Naive thymus-derived CD8-positive, alpha-beta T cell (primary cell): ENCODE measurements at places on chromosomes 3 and 15. TPM values are rescaled to one million over a fixed set of nuclear protein-coding genes. Genes with fewer than 3 reads are reported as not detected.
A peak's percentile ranks its signal among the peaks of the same experiment; 100 is the strongest.

DNA sequence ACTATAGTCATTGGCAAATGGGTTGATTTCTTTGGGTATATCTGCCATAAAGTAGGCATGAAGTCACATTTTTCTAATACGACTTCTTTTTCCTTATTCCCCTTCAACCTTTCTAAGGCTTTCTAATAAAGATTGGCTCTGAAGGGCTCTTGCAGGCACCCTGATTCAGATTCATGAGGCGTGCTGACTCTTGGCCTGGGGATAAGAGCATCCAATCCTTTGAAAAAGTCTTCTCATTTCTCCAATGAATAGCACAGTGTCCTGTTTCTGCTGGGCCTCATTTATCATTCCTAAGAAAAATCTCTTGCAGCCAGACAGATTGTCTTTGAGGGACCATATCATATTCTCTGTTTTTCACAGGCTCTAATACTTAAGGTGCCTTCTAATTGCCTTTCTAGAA lies 32.3 kb upstream of the BNIP2 start:
- no peak for DNase-seq

- no peak for DNase-seq
Measured at GRCh38 chr15:83283813-83284558, 478 bp downstream of the BNC1 start.

GRCh38 chr15:67033571-67034044 lies 31.8 kb upstream of the SMAD3 start:
- no peak for DNase-seq

GRCh38 chr15:89018207-89018606 lies 70.0 kb upstream of the ABHD2 start:
- DNase-seq: no peak

DNA sequence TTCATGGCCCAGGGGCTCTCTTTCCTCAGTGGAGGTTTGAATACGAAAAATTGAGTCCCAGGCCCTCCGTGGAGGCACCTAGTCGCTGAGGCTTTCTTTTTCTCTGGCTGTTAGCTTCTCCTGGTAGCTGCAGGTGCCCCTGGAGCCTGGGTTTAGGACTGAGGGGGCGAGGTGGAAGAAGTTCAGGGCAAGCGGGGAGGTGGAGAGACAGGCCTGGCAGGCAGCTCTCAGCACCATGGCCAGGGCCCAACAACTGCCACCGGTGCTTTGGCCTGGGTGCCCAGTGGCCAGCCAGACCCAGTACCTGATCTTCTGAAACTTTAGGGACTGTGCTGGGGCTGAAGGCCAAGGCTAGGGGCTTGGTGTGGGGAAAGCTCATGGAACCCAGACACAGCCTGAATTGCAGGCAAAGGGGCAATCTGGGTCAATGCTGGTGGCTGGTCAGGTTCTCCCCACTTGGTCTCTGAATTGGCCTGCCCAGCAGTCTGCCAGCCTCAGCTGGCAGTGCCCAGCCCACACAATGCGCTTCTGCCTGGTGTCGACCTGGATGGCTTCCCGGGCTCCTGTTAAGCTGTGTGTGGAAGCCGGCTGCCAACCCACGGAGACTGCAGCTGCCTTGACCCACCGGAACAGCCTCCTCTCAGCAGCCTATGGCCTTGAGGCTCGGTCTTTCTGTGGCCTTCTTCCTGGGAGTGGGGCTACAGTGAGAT lies 30.3 kb upstream of the POLG start:
- DNase-seq: no peak

- no peak for DNase-seq
Measured at GRCh38 chr3:65636326-65636725, 402.4 kb downstream of the MAGI1 start.

- no peak for DNase-seq
Measured at GRCh38 chr15:39804026-39804425, 21.4 kb upstream of the FSIP1 start.

GRCh38 chr3:50246517-50246954 lies 10.5 kb downstream of the GNAI2 start:
- peak; percentile 86 for DNase-seq

GRCh38 chr3:156174229-156174847 lies 54.0 kb downstream of the KCNAB1 start:
- DNase-seq: no peak

- no peak for DNase-seq
Measured at GRCh38 chr15:82805994-82806406, at the start of gene FSD2. Gene FSD2 (minus strand): TSS chr15:82806069. CDS start chr15:82787390, 18,679 bp downstream.

PIGZ gene
- 0.19 TPM for total RNA-seq

PLCD1 gene
- total RNA-seq: 39.3 TPM

UBL7 gene
- total RNA-seq: 54.1 TPM

FILIP1L gene
- 0.14 TPM for total RNA-seq
